CD4-positive, alpha-beta T cell (primary cell): ENCODE measurements at places on chromosomes 13 and 19.
A peak's percentile ranks its signal among the peaks of the same experiment; 100 is the strongest.

DNA sequence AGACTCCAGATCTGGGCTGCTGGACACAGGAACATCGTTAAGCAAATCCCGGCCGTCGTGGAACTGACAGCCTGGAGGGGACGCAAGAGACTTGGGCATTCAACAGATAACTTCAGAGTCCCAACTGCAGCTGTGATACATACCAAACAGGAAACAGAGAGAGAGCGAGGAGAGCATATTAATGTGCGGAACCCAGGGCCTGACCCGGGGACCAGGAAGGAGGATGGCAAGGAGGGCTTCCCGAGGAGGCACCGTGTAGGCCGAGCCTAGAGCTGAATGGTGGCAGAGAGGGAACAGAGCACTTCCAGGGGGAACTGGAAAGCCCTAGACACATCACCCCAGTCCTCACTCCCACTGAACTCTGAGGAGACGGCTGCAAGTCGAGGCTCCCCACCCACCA lies 68.1 kb downstream of the SIPA1L3 start:
- H3K27me3 ChIP-seq: no peaks in the 10 kb centered on the region
- H3K27ac ChIP-seq: no peak overlapping the region
- no peak for DNase-seq
- no peak overlapping the region for H3K4me3 ChIP-seq
- H3K4me1 ChIP-seq: no peaks in the 10 kb centered on the region
- H3K36me3 ChIP-seq: no peaks in the 10 kb centered on the region

DNA sequence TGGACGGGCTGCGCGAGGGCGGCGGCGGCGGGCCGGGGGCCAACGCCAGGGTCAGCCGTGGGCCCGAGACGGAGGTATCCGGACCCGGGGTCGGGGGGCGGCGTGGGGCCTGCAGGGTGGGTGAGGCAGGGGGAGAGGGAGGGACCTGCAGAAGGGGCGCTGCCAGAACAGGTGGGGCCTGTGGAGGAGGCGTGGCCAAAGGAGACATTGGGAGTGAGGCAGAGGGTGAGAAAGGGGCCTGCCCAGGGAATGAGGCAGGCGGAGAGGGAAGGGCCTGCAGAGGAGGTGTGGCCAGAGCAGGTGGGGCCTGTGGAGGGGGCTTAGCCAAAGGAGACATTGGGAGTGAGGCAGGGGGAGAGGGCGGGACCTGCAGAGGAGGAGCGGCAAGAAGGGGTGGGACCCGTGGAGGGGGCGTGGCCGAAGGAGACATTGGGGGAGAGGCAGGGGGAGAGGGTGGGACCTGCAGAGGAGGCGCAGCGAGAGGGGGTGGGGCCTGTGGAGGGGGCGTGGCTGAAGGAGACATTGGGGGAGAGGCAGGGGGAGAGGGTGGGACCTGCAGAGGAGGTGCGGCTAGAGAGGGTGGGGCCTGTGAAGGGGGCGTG lies 4.2 kb downstream of the PRR36 start:
- DNase-seq: peak; percentile 79
- peak overlapping the region; percentile 34 for H3K4me3 ChIP-seq
- H3K36me3 ChIP-seq: no peaks in the 10 kb centered on the region
- no peak overlapping the region for H3K27ac ChIP-seq
- peaks cover 26% of the 10 kb centered on the region for H3K27me3 ChIP-seq

DNA sequence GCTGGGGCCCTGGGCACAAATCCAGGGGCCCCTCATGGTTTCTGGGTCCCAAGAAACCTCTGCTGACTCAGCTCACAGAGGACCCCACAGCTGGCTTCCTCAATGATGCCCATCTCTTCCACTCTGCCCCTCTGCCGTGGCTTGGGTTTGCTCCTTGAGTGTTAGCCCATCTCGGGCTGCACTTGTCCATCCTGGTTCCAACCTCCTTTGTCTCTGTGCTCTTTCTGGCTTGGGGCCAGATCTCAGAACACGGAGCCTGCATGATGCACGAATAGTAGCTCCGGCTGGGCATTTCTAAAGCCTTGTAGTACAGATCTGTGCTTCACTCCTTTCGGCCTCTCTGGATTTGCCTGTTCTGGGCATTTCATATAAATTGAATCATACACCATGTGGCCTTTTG lies 53.8 kb downstream of the F2RL3 start:
- no peaks in the 10 kb centered on the region for H3K4me1 ChIP-seq
- no peaks in the 10 kb centered on the region for H3K36me3 ChIP-seq
- H3K27me3 ChIP-seq: no peaks in the 10 kb centered on the region
- DNase-seq: no peak
- no peak overlapping the region for H3K27ac ChIP-seq
- no peak overlapping the region for H3K4me3 ChIP-seq

GRCh38 chr13:62280590-62280989 lies 864.9 kb upstream of the PCDH20 start:
- H3K4me1 ChIP-seq: no peaks in the 10 kb centered on the region
- no peaks in the 10 kb centered on the region for H3K27me3 ChIP-seq
- H3K36me3 ChIP-seq: no peaks in the 10 kb centered on the region
- DNase-seq: no peak
- H3K27ac ChIP-seq: no peak overlapping the region

GRCh38 chr13:112244061-112244460 lies 132.1 kb upstream of the SPACA7 start:
- no peaks in the 10 kb centered on the region for H3K36me3 ChIP-seq
- no peak for DNase-seq
- H3K27me3 ChIP-seq: no peaks in the 10 kb centered on the region
- no peak overlapping the region for H3K4me3 ChIP-seq
- no peak overlapping the region for H3K27ac ChIP-seq
- no peaks in the 10 kb centered on the region for H3K4me1 ChIP-seq

GRCh38 chr13:104246955-104247354 lies 1180.7 kb upstream of the SLC10A2 start:
- no peak overlapping the region for H3K27ac ChIP-seq
- no peaks in the 10 kb centered on the region for H3K36me3 ChIP-seq
- no peak for DNase-seq
- no peaks in the 10 kb centered on the region for H3K4me1 ChIP-seq
- H3K27me3 ChIP-seq: no peaks in the 10 kb centered on the region

GRCh38 chr13:98585398-98585754 lies 8.5 kb upstream of the STK24 start:
- no peak for DNase-seq
- no peak overlapping the region for H3K4me3 ChIP-seq
- H3K36me3 ChIP-seq: no peaks in the 10 kb centered on the region
- no peaks in the 10 kb centered on the region for H3K27me3 ChIP-seq
- H3K4me1 ChIP-seq: no peaks in the 10 kb centered on the region
